Astrocyte of the cerebellum (primary cell): ENCODE measurements at places on chromosomes 2 and 18.

DNA sequence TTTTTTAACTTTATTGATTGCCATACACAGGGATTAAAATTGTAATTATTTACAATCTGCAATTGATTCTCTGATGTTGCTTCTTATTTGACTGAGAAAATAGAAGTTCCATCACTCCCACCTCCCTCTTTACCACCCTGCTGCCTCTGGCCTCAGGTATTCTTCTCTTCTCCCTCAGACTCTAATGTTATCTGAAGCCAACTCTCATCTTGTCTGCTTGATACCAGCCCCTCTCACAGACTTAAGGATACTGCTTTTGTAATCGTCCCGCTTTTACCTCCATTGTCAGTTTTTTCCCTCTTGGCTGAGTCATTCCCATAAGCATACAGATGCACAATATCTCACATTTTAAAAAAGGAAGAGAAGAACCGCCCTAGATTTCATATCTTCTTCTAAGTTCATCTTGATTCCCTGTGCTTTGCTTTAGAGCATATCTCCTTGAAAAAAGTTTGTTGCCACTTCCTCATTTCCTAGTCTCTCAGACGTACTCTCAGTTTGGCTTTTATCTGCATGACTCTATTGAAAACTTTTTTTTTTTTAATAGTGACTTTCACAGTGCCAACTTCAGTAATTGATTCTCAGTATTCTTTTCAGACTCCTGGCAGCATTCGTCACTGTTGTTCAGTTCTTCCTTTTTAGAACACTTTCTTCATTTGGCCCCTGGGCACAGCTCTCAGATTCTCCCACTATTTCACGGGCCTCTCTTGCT is 31.1 kb downstream of the SPAG16 start:
- DNase-seq, result no peak

DNA sequence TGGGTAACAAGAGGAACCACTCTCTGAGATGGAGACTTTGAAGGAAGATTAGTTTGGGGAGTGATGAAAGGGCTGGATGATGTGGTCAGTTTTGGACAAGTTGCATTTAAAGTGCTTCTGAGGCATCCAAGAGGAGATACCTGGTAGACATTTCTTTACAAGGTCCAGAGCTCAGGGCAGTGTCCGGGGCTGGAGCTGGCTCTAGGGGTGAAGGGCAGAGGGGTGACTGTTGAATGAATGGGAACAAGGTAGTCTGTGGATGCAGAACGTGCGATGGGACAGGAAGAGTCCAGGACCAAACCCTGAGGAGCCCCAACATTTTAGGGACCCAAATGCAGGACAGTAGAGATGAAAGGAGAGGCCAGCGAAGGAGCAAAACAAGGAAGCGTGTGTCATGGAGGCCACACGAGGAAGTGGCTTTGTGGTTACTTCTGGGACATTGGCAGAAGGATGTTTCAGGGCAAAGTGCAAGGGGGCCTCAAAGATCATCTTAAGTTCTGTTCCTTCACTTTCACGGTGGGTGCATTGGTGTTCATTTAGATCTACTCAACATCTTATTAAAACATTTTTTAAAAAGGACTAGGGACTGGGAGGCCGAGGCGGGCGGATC is 13.6 kb upstream of the GPR35 start:
- no peak for DNase-seq

DNA sequence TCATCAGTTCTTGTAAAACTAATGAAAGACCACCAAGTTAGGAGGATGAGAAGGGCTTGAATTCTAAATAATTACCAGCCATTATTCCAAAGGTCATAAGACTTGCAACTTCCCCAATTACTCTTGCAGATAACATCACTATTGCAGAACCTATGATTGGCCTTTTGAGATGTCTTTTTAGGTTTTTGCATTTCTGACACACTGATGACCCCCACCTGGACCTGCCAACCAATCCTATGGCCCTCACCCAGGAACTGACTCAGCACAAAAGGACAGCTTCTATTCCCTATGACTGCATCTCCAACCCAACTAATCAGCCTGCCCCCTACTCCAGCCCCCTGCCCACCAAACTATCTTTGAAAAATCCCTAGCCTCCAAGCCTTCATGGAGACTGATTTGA is 111.5 kb upstream of the COPS8 start:
- DNase-seq, result no peak

- no peak for DNase-seq
Measured at GRCh38 chr2:138078153-138078552, 113.9 kb downstream of the HNMT start.

DNA sequence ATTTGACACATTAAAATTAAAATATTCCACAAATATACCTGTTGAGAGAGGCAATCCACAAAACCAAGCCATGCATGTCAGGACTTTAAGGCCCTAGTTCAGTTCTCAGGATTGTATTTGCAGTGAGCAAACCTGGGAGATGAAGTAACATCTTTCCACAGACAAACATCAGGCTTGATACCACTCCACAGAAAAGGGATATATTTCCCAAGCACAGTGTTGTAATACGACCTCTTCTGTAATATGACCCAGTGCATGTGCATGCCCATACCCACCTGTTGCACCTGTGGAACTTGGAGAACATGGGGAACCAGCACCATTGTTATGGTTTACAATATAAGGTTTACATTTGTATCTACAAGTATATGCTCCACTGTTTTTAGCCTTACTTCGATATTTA is 184.0 kb downstream of the PDE11A start:
- DNase-seq, result no peak

DNA sequence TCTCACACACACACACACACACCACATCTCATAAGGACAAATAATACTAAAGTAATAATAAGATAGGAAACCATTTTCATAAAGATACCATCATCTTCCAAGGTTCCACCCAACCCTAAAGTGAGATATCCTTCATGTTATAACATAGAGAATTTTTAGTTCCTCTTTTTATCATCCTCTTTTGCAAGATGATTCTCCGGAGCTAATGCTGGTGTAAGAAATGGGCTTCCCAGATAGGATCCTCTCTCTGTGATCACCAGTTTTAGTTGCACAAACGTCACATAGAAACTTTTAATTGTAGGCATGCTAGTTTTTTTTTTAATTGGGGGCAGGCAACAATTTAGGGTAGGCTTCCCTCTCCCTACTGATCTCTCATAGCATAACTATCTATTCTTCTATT is 49.6 kb downstream of the ARHGAP25 start:
- DNase-seq, result no peak

DNA sequence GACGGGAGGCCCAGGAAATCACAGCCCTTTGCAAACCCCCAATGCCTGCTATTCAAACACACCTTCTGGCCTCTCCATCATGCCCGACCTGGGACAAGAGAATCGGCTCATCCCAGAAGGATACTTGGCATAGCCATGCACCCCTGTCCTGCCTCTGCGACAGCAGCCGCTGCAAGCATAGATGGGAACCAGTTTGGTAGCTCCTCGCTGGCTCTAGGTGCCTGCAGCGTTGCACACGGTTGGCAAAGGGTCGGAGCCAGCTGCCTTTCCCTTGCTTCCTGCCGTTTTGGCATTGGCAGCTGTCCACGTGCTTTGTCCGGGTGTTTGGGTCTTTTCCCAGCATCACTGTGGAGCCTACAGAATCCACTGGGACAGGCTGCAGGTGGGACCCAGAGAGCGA is 76.9 kb downstream of the TWIST2 start:
- no peak for DNase-seq
